ENCODE measurements at places on chromosomes 5 and 9.

DNA sequence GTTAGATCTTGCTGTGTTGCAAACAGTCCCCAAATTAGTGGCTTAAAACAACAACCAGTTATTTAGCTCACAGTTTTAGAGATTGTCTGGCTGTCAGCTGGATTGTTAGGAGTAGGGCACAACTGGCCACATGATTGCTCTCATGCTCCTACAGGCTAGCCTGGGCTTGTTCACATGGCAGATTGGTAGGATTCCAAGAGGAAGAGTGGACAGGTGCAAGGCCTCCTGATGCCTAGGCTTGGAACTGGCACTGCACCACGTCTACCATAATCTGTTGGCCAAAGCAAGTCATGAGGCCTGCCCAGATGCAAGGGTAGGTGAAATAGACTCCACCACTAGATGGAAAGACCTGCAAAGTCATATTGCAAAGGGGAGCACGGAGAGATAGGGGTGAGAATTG is 76.4 kb downstream of the ACER2 start:
- no peak for DNase-seq

DNA sequence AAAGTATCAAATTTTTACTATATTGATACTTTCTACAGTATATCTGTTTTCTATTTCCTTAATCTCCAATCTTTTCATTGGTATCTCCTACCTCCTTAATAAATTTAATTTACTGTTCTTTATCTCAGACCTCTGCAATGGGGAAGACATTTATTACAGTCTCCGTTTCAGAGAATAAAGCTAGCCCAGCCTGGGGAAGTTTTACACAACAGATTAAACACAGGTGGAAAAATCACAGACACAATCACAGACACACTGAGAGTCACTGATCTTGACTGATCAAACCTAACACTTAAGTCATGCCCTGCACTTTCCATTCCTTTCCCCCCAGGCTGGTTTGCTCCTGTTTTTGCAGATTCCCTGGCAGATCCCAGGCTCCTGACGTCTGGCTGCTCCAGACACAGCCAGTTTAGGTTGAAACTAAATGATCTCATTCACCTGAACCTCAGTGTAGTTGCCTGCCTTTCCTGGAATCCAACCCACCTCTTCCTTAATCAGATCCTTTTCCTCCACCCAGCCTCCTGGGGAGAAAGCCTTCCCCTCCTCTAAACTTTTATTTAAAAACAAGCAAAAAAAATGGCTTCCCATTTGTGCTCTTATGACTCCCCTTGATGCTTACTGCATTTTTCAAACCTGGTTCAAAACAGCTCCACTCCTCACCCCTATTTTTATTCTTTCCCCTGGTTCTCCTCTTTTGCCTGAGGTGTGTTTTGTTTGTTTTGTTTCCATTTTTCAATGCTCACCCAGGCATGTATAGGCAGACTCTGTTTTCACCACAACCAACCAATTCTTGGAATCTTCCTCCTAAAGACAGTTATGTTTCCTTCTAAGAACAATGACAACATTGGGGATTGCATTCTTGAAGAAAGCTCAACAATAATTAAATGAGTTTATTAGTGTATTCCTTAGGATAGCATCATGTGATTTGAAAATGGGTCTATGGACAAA is 29.5 kb upstream of the OSMR start:
- peak; percentile 94 for DNase-seq

- peak; percentile 96 for DNase-seq
These were observed 849 bp upstream of the RGMB start for GRCh38 chr5:98772415-98773213.

GRCh38 chr5:60492958-60493357 is 207.0 kb downstream of the DEPDC1B start:
- no peak for DNase-seq

GRCh38 chr5:173786286-173787187 is 101.6 kb upstream of the CPEB4 start:
- DNase-seq = peak; percentile 56

- DNase-seq = no peak
These were observed 74.5 kb upstream of the APC start for GRCh38 chr5:112663146-112663545.

GRCh38 chr5:88377705-88378656 is 109.3 kb upstream of the TMEM161B start:
- no peak for DNase-seq

DNA sequence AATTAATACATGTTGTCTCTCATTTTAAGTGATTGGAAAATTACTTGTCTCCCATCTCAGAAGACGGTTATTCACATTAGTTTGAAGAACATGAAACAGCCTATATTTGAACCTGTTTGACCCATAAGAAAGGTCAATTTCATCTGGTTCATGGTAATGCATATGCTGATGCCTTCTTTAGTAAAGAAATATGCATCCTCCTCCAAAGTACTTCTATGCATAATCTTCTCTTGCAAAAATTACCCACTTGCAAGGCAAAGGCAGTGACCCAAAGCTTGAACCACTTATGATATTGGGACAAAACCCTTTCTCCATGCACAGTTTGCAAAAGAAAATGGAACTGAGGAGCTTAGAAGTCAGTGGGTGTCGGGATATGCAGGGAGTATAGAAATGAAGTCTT is 65.4 kb upstream of the IRX1 start:
- no peak for DNase-seq

DNA sequence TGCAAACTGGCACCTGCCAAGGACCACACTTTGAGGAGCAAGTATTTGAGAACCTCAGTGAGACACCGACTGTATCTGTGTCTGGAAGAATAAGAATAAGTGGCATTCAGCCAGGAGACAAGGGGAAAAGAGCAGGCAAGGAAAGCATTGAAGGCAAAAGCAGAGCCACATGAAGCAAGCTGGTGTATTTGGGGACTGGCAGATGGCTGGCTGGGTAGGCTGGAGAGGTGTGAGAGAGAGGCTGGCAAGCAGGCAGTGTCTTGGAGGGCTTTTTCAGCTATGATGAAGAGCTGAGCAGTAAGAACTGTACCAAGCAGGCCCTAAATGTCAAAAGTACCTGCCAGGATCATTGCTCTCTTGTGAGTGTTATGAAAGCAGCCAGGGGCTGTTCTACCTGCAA is 14.1 kb upstream of the C5orf58 start:
- DNase-seq = no peak

DNA sequence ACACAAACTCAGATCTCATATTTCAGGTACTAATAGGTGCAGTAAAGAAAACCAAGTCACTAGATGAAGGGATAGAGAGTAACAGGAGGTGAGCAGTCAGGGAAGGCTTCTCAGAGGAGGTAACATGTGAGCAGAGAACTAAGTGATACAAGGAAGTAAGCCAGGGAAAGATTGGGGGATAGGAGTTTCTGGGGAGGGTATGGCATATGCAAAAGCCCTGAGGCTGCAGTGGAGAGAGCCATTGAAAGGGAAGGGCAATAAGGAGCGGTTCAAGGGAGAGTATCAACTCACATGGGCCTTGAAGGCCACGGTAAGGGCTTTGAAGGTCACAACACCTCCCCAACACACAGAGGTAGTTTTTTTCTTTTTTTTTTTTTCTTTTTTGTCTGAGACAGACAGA is 6.9 kb downstream of the OLFML2A start:
- DNase-seq = no peak

GRCh38 chr9:33714989-33715388 is 80.4 kb upstream of the PRSS3 start:
- no peak for DNase-seq

DNA sequence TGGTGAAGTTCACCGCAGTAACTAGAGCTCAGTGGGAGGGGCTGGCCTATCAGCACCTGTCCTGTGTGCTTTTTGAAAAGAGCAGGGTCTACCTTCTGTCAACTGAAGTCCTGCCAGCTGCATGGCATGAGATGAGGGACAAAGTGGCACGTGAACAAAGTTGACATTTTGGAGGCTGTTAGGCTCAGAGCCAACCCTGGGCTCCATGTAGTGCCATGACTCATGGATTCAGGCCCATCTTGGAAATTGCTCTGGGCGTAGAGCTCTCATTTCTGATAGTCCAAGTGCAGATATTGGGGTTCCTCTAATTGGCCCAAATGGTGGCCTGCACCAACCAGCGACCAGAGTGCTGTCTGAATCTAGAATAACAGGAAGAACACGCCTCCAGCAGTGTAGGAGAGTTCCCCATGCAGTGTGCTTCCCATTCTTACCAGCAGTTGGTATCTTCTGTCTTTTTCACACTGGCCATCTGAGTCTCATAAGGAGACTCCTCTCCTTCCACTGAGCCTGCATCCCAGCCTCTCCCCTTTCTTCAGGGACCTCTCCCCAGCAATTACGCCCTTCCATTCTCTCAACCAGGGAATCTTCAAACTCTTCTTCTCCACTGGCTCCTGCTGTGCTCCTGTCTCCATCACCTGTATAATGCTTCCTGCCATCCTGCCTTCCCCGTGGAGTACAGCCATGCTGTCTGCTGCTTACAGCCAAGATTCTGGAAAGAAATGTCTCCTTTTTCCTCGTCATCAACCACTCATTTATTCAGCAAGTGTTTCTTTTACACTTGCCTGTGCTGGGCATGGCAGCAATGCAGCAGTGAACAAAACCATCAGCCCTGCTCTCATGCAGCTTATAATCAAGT is 30.4 kb downstream of the IRF1 start:
- DNase-seq = peak; percentile 55

DNA sequence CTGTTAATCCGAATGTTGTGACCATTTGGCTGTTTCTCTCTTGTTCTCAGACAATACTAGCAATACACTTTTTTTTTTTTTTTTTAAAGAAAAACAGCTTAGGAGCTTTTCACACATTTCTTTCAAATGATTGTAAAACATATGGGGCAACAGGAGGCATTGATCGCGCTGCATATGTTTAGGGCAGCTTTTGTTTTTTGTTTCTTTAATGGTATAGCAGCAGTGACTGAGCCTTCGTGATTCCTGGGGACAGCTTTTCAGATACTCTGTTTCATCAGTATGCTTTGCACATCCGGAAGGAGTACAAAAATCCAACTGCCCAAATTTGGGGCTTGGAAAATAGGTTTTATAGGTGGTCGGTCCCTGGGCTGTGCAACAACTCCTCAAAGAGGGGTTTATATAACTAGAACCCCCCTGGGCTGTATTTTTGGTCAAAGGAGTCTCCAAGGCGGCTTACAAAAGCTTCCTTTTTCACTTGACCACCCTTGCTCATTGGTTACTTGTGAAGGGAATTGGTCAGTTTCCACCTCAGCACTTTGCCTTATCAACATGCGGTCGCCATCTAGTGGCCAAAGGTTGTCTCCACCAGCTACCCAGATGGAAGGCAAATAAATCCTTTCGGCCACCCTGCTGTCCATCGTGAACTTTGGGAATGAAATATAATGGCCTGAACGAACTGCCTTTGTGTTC is 91.8 kb downstream of the PDE6A start:
- peak; percentile 82 for DNase-seq

DNA sequence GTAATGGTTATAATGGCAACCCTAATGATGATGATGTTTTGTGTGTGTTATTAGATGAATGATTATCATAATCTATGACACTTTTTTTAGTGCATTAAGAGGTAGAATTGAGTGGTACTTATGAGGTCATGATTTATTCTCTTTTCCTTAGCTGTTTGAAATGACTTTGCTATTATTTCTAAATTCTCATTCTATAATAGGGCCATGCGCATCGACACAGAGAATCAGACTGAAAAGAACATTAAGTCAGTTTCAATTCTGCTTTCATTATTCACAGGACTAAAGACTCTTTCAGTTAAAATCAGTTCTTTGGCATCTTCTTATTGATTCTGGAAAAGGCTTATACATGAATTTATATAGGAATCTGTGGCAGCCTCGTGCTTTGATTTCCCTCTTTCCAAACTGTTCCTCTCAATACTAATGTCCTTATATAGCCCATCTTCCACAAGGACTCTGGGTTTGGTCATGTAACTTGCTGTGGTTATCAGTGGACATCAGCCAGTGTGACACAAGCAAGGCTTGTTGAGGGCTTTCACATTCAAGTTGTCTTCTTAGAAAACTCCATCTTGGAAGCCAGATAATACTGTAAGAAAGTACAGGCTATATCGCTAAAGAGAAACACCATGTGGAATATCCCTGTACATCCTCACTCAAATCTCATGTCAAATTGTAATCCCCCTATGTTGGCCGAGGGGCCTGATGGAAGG is 140.3 kb upstream of the CHD1 start:
- no peak for DNase-seq

- peak; percentile 31 for DNase-seq
These were observed 359.4 kb downstream of the ENC1 start for GRCh38 chr5:74281166-74281565.
